KBM-7 (cell line): ENCODE measurements at places on chromosomes 11 and 22.

DNA sequence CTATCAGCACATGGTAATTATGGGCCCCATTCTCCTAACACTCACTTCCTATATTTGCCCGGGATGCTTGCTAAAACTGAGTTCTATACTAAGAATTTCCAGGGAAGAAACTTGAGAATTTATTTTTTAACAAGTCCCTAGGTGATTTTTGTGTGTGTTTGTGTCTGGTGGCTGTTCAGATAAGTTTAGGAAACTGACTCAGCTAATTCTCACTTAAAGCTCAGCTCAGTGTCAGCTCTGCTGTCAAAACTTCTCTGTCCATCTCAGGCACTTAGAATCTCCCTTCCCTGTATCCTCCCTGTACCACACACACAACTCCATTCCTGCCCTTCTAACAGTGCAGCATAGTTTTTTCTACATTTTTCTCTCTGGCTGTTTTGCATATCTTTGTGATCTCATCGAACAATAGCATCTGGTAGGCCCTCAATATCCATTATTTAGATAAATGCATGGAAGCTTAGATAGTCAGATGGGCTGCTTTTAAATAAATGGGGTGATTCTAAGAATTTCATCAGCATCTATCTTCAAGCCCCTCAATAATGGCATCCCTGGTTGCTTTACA is 69.3 kb downstream of the PIWIL4 start:
- DNase-seq = no peak

DNA sequence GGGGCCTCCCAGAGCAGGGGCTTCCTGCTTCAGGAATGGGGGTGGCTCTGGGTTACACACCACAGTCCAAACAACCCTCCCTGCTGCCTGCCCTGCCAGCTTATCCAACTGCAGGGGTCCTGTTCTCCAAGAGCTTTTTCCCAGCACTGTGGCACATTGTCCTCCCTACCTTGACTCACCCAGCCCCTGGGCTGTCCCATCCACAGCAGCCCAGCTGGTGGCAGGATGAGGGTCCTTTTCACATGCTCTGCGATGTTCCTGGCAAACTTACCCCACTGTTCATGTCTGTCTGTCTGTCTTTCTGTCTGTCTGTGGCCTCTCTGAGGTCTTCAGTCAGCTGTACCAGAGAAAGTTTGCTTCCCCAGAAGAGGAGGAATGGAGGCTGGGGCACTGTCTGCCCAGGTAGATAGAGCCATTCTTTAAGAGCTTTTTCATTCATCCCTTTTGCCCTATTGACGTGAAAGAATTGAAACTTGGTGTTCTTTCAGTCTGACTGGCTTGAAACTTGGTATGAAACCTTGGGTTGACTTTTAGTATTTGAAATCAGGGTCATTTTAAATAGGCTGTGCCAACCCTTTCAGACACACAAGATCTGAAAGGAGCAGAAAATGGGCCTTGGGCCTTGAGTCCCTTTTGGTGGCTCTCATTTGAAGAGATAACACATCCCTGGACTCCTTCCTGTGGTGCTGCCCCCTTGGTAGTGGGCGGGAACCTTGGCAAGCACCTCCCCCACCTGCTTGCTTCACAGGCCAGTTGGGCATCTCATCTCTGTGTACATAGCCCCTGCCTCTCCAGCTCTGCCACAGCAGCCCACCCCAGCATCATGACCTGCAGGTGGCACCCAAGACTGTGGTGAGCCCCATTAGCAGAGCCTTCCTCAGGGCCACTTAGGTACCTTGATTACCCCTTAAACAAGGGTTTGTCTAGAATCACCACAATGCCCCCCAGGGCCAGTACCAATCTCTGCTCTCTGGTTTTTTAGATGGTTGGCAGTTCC is 74.6 kb upstream of the SUSD2 start:
- no peak for DNase-seq

DNA sequence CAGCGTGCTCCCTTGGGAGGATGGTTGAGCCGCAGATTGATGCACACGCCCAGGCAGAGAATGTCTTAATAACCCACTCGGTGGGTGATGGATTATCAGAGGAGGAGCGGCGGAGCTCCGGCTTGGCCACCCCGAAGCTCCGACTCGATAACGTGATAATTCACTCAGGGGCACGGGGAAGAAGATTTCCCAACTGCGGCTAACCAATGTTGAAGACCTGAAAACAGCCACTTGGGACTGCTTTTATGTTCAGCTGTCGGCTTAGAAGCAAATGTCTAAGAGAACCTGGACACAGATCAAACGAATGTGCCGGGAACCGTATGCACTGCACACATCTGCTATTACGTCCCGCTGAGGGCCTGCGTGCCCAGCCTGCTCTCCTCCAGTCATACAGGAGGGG is 206.8 kb upstream of the CADM1 start:
- no peak for DNase-seq

GRCh38 chr11:59336176-59336575 is 22.5 kb upstream of the OR5AN1 start:
- no peak for DNase-seq
